G401 (cell line): ENCODE measurements at places on chromosomes 16 and 17. TPM values are rescaled to one million over a fixed set of nuclear protein-coding genes. Genes with fewer than 3 reads are reported as not detected.

DNA sequence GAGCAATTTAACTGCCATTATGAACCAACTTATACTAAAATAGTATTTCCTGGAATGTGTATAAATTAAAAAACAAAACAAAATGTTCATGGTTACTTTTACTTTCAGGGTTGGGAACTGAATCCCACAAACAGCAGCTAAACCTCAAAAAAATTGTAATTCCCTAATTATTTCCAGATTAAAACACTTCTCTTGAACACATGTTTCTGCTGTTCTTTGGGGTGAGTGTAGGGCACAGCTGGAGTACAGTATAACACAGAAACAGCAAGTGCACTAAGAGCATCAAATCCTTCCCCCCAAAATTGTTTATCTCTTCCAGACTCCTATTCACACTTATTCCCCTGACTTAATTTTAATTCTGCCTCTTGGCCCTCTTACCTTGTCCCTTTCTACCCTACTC, 56.4 kb downstream of the KANSL1 start:
- DNase-seq: no peak

The MILR1 gene
- not detected in 2 replicates for total RNA-seq

The CTRB1 gene
- not detected in 2 replicates for total RNA-seq

The BAHCC1 gene
- 5.3 and 9.6 TPM in 2 replicates for total RNA-seq

- DNase-seq: no peak
Measured at GRCh38 chr17:78665387-78665951, 88.3 kb upstream of the DNAH17 start.

GRCh38 chr17:4064366-4064765, 78.5 kb downstream of the ZZEF1 start:
- DNase-seq: no peak

DNA sequence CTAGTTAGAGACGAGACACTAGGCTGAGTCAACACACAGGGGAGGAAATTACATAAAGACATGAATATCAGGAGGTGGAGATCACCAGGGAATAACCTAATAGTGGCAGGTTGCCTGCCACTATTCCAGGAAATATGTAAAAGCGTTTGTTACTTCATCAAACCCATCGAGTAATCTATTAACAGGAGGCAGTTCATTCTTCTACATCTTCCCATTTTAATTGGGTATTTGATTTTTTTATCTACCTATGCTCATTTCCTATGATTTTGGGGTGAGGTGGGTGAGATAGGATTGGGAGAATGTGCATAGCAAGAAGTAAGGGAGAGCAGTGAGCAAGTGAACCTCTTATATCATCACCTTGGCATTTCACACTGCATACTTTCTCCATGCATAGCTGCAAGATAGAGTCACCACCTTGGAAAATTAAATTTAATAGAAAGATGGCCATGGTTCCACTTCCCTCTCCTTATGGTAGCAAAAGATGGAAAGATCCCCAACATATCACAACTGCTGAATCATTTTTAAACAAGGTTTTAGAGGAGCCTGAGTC, 312.2 kb downstream of the TMEM114 start:
- DNase-seq: no peak

- no peak for DNase-seq
Measured at GRCh38 chr16:68599586-68599985, 45.5 kb upstream of the CDH3 start.

The PROCA1 gene
- 2.4 and 17.2 TPM in 2 replicates for total RNA-seq

DNA sequence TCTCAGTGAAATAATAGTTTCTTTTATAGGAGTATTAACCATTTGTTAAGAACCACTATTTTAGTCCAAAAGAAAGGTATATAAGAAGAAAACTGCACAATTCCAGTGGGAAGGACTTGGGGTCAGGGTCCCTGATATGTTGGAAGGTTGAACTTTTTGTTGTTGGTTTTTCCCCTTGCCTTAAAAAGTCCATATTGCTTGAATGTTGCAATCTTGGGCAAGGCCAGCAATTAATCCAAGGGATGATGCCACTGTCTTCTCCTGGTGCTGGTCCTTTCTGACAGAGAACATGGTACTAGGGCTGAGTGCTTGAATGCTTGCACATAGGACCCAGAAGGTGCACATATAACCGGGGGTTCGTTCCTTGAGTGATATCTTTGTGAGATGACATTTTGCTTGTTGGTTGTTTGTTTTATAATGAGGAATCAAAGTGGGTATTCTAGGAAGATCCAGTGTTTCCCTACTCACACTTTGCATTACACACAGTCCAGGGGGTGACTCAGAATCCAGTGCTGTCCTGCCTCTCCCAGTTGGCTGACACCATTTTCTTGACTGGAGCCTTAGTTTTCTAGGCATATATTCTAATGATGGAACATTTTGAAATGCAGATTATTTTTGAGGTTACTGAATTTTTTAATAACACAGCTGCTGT, 54.9 kb downstream of the SIAH1 start:
- peak; percentile 23 for DNase-seq

- no peak for DNase-seq
Measured at GRCh38 chr16:924806-925205, 46.0 kb downstream of the LMF1 start.

The UBTF gene
- 81.4 and 110 TPM in 2 replicates for total RNA-seq

DNA sequence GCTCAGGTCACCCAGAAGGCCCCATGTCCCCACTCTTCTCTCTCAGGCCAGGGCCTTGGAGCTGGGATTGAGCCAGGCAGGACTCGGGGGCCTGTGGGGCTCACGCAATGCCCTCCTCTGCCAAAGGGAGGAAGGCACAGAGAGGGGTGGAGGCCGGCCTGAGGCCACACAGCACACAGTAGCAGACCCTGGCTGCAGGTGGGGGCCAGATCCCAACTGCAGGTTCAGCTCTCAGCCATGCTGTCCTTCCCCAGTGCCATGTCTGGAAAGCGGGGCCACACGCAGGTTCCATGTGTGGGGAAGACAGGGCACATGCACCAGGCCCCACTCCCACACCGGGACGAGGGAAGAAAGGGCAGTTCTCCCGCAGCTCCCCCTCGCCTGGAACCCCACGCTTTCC, 33.3 kb upstream of the ZFPM1 start:
- DNase-seq: no peak

DNA sequence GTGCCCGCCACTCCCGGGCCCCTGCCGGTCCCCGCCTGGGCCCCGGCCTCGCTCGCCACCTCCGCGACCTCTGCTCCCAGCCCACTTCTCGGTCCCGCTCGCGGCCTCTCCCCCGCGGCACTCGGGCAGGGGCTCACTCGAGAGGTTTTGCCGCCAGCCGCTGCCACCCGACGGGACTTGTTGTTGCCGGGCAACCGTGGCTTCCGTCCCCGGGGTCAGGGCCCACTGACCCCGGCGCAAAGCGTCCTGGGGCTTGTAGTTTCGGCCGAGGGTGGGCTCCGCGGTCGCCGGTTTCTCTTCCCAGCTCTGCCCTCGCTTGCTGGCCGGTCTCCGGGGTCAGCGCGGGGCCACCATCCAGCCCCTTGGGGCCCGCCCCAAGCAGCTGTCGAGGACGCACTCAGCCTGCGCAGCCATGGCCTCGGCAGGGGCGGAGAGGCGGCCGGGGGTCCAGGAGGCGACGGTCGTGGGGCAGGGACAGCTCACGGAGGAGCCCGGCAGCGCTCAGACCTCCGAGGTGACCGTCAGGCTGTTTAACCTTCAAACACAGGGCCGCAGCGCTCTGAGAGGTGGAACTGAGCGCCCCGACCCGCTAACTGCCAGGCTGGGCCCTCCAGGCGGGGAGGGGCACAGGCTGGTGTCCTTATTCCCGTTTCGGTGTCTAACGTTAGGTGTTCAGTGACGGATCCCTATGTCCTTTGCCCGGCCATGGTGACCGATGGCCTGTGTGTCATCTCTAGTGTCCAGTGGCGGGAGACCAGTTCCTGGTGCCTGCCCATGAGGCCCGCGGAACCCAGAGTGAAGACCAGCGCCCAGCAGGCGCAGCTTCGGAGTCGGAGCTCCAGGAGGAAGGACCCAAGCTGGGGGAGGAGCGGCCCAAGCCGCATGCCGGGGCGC, at the start of the genes C16orf86 and ENKD1:
C16orf86 (plus strand) TSS at position 256 of the 894 bp plus-strand sequence; CDS start at position 413, 157 bp downstream.
ENKD1 (minus strand) TSS at position 192 of the 894 bp plus-strand sequence. CDS start 308 bp downstream, outside the sequence.
- DNase-seq: peak; percentile 81

GRCh38 chr17:79939755-79940458, 95.8 kb downstream of the TBC1D16 start:
- no peak for DNase-seq

GRCh38 chr16:73730481-73731090, 566.0 kb upstream of the PSMD7 start:
- no peak for DNase-seq

DNA sequence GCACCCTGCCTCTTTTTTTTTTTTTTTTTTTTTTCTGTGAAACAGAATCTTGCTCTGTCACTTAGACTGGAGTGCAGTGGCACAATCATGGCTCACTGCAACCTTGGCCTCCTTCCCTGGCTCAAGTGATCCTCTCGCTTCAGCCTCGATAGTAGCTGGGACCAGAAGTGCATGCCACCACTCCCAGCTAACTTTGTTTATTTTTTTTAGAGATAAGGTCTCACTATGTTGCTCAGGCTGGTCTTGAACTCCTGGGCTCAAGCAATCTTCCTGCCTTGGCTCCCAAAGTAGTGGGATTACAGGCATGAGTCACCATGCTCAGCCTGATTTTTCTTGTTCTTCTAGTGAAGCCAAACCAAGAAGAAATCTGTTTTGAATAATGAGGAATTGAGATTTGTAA, 25.0 kb downstream of the CDK12 start:
- DNase-seq: no peak

- no peak for DNase-seq
Measured at GRCh38 chr17:7864995-7865650, 7.3 kb downstream of the CYB5D1 start.

The OR4D1 gene
- total RNA-seq: not detected in 2 replicates

The SAMD14 gene
- 7.5 and 8.4 TPM in 2 replicates for total RNA-seq

- no peak for DNase-seq
Measured at GRCh38 chr16:57019746-57020145, 30.4 kb downstream of the NLRC5 start.

GRCh38 chr17:77528516-77529327, 388.0 kb downstream of the SEC14L1 start:
- DNase-seq: peak; percentile 53

DNA sequence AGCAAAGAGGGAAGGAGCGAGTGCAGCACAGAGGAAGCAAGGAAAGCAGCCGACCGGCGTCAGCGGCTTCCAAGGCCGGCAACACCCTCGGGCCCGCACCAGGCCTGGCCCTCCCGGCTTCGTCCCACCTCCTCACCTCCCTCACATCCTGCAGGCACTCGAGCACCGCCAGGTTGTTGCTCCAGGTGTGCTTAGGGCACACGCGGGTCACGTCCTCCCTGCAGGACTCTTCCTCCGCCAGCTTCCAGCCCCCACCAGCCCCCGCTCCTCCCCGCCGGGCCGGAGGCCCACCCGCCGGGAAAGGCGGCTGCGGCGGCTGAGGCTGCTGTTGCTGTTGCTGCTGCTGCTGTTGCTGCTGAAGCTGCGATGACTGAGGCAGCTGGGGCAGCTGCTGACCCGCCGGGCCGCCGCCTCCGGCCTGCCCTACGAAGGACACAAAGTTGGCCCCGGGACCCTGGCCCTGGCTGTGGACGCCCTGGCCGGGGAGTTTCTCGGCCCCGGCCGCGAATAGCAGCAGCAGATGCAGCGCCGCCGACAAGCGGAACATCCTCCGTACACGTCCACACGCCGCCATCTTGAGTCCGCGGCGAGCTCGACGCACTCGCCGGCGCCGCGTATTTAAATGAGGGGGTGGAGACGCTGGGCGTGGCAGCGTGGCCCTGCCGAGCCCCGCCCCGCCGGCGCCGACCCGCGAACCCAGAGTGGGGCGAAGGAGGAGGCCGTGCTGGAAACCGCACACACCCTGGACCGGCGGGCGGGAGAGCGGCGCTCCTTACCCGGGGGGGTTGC, at the start of gene GLG1:
GLG1 (minus strand) TSS at position 594 of the 789 bp plus-strand sequence; CDS start at position 574, 20 bp downstream.
- DNase-seq: peak; percentile 92

DNA sequence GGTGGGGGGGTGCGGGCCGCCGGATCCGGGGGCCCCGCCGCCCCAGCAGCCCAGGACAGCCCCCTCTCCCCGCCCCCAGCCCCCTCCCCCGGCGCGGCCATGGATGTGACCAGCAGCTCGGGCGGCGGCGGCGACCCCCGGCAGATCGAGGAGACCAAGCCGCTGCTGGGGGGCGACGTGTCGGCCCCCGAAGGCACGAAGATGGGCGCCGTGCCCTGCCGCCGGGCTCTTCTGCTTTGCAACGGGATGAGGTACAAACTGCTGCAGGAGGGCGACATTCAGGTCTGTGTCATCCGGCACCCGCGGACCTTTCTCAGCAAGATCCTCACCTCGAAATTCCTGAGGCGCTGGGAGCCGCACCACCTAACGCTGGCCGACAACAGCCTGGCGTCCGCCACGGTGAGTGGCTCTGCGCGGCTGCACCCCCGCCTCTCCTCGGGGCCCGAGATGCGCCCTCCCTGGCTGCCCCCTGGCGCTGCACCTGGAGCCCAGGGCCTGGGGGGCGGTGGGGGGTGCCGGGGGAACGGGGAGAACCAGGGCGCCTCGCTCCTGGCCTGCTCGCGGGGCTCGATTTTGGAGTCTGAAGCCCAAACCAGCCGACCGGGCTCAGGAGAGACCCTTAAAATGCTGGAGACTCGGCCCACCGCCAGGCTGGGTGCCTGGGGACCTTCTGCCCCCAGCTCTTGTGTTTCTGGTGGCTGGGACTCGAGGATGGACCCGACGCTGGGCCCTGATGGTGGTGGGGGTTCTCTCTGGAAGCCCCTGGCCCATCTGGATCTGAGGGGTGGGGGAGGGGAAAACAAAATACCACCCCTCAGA, 744 bp downstream of the CMIP start:
- DNase-seq: no peak

- DNase-seq: no peak
Measured at GRCh38 chr17:11899537-11899942, 97.7 kb downstream of the ZNF18 start.

The SLC4A1 gene
- total RNA-seq: not detected in 2 replicates

DNA sequence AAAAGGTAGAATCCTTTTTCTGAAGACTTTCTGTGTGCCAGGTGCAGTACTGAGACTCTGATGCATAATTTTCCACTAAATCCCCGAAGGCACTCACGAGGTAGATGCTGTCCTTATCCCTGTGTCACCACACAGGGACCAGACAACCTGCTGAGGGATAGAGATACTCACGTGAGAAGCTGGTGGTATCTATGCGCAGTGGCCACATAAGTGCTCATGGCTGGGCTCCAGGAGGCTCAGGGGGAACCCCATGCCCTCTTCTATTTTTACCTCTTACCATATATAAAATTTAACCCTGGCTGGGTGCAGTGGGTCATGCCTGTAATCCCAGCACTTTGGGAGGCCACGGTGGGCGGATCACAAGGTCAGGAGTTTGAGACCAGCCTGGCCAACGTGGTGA, 38.3 kb downstream of the NT5M start:
- DNase-seq: no peak

The LRRC75A gene
- total RNA-seq: 0.24 and 0.86 TPM in 2 replicates

- peak; percentile 73 for DNase-seq
Measured at GRCh38 chr16:29784901-29785500, 5.5 kb upstream of the KIF22 start.

- DNase-seq: no peak
Measured at GRCh38 chr16:63614429-63614828, 1507.4 kb downstream of the CDH11 start.

GRCh38 chr16:4056161-4057105, 59.8 kb downstream of the ADCY9 start:
- no peak for DNase-seq
